ENCODE measurements at places on chromosomes 12 and 14.

DNA sequence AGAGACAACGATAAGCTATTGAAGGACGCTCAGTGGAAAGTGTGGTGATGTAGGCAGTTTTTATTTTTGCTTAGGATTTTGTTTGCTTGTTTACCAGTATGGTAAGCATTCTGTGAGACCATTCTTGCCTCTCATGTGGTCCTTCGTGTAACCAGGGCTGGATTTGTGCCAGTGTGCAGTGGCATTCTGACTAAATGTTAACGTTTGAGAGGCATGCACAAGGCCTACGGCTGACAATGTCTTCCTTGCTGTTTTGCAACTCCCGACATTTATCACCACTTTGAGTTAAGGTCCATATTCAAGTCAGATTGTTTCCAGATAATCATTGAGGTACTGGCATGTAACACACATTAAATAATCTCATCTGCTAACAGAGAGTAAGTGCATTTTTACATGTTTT lies 102.3 kb upstream of the BCAT1 start:
- no peak for DNase-seq

- DNase-seq = no peak
Observed at GRCh38 chr12:700016-700415, 36.8 kb upstream of the NINJ2 start.

- DNase-seq = no peak
Observed at GRCh38 chr14:75279153-75279762, 630 bp downstream of the FOS start.

GRCh38 chr14:32343926-32344430 lies 14.9 kb downstream of the AKAP6 start:
- no peak for DNase-seq

DNA sequence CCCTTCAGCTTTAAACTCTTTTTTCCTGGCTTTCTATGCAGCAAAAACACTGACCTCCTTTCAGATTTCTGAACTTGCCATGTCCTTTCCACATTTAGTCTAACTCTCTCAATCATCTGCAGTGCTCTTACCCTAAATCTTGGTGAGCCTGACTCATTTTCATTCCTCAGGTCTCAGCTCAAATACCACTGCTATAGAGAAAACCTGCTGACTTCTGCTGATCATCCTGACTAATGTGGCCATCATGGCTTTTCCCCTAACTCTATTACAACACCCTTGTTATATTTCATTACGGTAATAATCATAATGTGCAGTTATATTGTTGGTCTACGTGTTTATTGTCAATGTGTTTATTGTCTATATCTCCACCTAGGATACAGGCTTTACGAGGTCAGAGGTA lies 207.3 kb upstream of the OR4E1 start:
- DNase-seq = no peak

- DNase-seq = no peak
Observed at GRCh38 chr14:25108959-25109358, 59.0 kb upstream of the STXBP6 start.

DNA sequence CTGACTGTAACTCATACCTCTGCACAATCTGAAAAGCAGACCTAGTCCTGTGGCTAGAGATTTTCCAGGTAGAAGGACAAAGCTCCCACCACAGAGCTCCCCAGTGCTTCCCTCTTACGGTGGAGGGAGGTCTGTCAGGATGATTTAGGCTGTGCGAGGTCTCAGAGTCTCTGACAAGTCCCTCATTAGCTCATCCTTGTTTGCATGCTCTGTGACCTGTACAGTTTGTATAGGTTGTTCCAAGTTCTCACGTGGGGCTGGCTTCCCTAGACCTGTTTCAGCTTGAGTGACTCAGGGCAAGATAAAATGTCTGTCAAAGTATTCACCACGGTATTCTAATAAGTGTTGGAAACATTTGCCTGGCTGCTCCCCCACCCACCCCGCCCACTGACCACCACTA lies 34.8 kb downstream of the ASCL1 start:
- DNase-seq = no peak

DNA sequence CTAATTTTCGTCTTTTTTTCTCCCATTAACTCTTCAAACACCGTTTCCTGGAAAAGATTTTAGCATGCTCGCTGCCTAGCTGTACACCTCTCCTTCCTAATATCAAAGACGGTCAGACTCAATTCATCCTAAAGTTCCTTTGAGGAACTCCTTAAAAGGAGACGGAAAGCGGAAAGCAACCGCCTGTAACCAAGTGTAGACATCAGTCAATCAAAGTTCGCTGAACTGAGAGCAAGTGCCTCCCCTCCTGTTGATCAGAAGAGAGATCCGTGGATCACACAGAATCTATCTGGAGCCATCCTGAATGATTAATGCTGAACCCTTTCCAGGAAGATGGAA lies 412 bp upstream of the TEP1 start:
- DNase-seq = no peak

- no peak for DNase-seq
Observed at GRCh38 chr14:33736299-33736825, 214.5 kb downstream of the EGLN3 start.

DNA sequence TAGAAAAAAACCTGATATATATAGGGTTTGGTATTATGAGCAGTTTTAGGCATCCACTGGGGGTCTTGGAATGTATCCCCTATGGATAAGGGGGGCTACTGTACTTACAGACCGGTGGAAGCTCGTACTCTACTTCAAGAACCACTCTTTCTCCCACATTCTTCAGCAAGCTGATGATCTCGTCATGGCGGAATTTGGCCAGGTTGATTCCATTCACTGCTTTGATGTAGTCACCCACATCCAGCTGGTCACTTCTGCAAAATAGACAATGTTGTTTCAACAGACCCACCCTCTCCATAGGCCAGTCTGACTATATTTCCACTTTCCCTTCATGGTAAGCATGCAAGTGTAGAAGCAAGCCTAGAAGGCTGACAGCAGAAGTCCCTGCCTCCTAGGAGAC lies 139.9 kb downstream of the GRIP1 start:
- no peak for DNase-seq

- no peak for DNase-seq
Observed at GRCh38 chr14:104357689-104358527, 219.5 kb downstream of the KIF26A start.

DNA sequence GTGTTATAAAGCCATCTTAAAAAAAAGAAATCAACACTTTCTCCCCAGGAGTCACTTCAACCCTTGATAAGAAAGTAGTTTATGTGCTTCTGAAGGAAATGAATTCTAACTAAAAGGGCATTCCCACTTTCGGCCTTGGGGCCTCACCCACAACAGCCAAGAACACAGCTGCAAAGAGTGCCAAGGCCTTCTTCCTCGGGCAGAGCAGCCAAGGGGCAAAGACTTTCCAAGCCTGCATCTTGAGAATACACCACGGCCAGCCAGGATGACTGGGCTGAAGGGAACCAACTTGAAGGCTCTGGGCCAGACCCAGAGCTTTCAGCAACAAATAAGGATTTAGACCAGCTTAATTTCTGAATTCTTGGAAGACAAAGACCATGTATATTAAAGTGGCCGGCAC lies 60.4 kb upstream of the FOXN3 start:
- DNase-seq = no peak

- DNase-seq = no peak
Observed at GRCh38 chr12:52689936-52690335, 9.7 kb upstream of the KRT1 start.

GRCh38 chr12:57474430-57474829 lies 5.2 kb downstream of the ARHGAP9 start:
- no peak for DNase-seq

GRCh38 chr14:64826845-64827244 lies 52.9 kb downstream of the SPTB start:
- no peak for DNase-seq

DNA sequence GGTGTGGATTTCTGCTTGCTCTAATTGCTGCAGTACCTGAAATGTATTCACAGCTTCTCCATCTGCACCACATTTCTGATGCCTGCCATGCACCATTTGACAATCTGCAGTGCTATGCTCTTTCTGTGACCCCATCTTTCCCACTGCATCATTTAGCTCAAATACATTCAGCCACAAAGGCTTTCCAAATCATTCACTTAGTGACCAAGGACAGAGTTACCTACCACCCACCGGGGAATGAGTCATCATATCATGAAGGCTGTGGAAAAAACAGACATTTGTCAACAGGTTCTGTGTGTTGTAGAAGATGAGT lies 465.5 kb upstream of the ATP2B1 start:
- no peak for DNase-seq

GRCh38 chr14:78902010-78902623 lies 731.9 kb downstream of the NRXN3 start:
- DNase-seq = no peak

DNA sequence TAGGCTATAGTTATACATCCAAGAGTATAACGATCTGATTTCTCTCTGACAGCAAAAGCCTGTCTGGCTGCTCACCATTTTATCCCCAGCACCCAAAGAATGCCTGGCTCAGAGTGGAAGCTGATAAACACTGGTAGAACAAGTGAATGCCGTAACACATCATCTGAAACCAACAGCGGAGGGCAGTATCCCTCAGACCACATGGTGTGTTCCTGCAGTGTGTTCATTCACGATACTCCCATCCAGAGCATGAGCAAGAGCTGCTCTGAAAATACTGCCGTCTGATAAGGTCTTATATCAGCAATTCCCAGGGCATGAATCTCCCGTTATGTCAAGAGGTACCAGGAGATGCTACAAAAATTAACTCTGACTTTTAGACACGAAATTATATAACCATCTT lies 95.9 kb downstream of the TTC7B start:
- DNase-seq = no peak

GRCh38 chr12:3445119-3445978 lies 45.7 kb upstream of the PRMT8 start:
- no peak for DNase-seq

DNA sequence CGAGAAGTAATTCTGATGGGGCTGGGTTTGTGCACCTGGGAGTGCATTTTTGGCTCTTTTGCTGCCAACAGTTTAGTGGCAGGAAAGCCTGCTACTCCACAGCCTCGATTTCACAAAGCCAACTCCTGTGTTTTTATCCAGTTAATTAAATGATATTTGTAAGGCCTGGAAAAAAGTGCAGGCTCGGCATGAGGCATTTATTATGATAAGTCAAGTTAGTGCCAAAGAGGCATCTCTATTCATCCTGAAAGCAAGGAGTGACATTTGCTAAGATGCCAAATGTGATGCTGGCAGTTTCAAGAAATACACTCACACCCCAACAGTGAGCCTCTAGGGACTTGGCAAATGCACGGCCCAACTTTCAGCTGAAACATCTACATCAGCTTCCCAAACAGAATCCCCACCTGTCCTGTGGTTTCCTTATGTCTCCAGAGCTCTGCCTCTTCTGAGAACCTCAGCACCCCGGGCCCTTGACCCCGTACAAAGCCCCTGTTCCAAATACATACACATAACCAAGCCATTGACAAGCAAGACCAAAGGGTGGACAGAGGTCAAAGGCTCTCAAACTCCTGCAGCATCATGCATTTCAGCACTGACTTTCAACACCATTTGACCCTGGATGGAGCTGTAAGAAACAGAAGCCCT lies 955.1 kb upstream of the TMEM132C start:
- no peak for DNase-seq

DNA sequence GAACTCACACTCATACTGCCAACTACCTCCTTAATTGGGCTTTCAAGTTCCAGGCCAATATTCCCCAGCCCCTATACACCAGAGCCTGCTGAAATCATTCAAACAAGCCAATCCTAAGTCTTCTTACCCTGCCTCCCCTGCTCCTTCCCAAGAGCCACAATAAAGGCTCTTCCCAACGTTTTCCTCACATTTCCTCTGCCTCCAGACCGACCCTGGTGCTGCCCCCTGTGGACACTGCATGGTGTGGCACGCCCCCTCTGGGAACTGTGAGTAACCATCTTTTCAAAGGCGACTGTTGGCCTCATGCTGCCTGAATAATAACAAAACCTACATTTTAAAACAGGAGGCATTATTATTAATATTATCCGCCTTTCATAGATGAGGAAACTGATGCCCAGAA lies 111.6 kb upstream of the NOS1 start:
- no peak for DNase-seq

DNA sequence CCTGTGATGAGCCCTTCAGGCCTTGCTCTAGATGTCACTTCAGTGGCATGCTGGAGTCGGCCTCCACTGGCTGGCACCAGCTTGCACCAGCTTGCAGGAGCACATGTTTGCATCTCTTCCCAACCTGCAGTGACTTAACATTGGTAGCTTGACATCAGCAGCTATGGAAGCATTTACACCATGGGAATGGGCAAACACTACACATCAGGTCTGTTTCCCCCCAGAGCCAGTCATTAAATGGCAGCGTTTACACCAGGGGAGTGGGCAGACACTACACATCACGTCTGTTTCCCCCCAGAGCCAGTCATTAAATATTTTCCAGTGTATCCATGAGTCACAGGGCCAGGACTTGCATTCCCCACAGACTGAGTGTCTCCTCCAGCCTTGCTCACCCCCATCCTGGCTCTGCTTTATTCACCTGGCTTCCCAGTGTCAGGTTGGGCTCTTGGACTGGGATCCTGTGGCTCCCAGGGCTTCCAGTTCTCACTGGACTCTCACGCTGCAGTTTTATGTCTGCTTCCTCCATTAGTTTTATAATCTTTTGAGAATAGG lies 51.6 kb upstream of the VRK1 start:
- no peak for DNase-seq

- no peak for DNase-seq
Observed at GRCh38 chr12:128940974-128941373, 87.7 kb downstream of the GLT1D1 start.

GRCh38 chr14:67697006-67697405 lies 1.4 kb upstream of the RDH11 start:
- no peak for DNase-seq

- no peak for DNase-seq
Observed at GRCh38 chr14:90402016-90402415, 5.2 kb downstream of the CALM1 start.

- DNase-seq = no peak
Observed at GRCh38 chr14:93133464-93133863, 17.7 kb upstream of the ITPK1 start.

GRCh38 chr12:128813392-128813791 lies 10.4 kb downstream of the SLC15A4 start:
- DNase-seq = no peak

- no peak for DNase-seq
Observed at GRCh38 chr14:20327005-20327869, 5.8 kb downstream of the CCNB1IP1 start.

- no peak for DNase-seq
Observed at GRCh38 chr12:93624595-93625294, 52.3 kb downstream of the SOCS2 start.

DNA sequence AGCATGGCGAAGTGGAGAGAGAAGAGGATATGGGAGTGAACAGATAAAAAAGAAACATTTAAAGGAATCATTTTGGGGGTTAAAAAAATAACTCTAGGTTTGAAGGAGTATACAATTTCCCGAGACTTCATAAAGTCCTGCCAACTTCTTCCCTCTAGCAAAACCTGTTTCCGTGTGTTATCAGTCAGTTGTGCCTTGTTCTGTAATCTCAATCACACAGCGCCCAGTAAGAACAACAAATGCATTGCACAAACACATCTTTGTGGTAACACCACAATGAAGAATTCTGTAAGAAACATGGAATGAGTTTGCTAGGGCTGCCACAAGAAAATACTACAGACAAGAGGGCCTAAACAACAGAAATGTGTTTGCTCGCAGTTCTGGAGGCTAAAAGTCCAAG lies 144.7 kb upstream of the FUT8 start:
- no peak for DNase-seq

- no peak for DNase-seq
Observed at GRCh38 chr12:90216020-90216552, 507.4 kb upstream of the ATP2B1 start.

GRCh38 chr12:19208456-19208855 lies 78.9 kb downstream of the PLEKHA5 start:
- DNase-seq = no peak

Measured in activated naive CD4-positive, alpha-beta T cell (primary cell).